Stimulated activated CD4-positive, alpha-beta T cell treated with anti-CD3 and anti-CD28 coated beads, Interleukin-2, amount 100 ng/mL, for 48 hours (primary cell): ENCODE measurements at places on chromosomes 6 and 20.
A peak's percentile ranks its signal among the peaks of the same experiment; 100 is the strongest.

GRCh38 chr20:49505518-49505917 lies 23.1 kb upstream of the KCNB1 start:
- DNase-seq = no peak

GRCh38 chr6:123527406-123527805 lies 109.3 kb downstream of the TRDN start:
- no peak for DNase-seq

DNA sequence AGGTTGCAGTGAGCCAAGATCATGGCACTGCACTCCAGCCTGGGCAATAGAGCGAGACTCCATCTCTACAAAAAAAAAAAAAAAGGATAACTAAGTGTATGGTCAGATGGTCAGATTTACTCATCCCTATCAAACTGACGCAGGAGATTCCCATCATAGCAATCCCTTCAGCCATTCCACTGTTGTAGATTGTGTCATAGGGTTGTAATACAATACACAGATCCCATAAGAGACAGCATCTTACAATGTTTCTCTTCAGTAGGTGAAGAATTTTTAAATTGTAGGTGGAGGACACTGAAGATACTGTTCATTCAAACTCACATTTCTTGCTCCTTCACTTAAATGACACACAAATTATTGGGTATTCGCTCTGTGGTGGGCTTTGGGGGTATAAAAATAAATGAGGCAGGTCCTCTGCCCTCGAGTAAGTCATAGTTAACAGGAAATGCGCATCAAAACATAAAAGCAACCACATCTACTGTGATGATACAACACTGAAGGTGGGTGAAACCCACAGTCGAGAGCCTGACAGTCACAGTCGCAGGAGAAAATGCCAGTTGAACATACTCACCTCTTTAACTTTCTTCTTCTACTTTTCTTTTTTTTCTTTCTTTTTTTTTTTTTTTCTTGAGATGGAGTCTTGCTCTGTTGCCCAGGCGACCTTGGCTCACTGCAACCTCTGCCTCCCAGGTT lies 205.5 kb downstream of the ZNF217 start:
- no peak for DNase-seq

- DNase-seq = no peak
Observed at GRCh38 chr20:36466089-36466488, 75.2 kb upstream of the MYL9 start.

DNA sequence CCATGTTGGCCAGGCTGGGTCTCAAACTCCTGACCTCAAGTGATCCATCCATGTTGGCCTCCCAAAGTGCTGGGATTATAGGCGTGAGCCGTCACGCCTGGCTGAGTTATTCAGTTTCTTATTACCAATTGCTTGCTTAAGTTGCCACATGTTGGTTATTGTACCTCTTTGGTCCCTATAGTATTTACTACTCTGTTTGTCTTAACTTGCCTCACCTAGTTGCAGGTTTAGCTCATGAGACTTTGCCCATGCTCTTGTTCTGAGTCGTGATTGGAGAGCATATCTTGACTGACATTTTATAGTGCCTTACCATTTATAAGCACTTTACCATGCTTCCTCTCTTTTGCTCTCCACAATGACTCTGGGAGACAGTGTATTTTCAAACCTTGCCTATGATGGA lies 134.2 kb upstream of the HDGFL1 start:
- no peak for DNase-seq

DNA sequence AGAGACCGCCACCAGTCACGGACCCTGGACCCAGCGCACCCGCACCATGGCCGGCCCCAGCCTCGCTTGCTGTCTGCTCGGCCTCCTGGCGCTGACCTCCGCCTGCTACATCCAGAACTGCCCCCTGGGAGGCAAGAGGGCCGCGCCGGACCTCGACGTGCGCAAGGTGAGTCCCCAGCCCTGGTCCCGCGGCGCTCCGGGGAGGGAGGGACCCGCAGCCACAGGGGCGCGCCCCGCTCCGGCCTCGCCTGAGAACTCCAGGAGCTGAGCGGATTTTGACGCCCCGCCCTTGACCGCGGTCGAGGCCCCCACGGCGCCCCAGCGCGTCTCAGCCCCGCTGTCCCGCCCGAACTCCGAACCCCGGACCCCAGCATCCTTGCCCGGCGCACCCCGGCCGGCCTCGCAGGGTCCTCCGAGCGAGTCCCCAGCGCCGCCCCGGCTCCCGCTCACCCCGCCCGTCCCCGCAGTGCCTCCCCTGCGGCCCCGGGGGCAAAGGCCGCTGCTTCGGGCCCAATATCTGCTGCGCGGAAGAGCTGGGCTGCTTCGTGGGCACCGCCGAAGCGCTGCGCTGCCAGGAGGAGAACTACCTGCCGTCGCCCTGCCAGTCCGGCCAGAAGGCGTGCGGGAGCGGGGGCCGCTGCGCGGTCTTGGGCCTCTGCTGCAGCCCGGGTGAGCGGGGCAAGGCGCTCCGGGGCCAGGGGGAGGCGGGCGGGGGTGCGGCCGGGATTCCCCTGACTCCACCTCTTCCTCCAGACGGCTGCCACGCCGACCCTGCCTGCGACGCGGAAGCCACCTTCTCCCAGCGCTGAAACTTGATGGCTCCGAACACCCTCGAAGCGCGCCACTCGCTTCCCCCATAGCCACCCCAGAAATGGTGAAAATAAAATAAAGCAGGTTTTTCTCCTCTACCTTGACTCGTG lies at the start of gene OXT:
Gene OXT (plus strand): TSS at position 11 of the 920 bp plus-strand sequence. CDS start 36 bp downstream, at position 47.
- peak; percentile 54 for DNase-seq

- no peak for DNase-seq
Observed at GRCh38 chr6:34339432-34339831, 53.0 kb downstream of the NUDT3 start.

GRCh38 chr6:49027644-49028043 lies 435.4 kb downstream of the MMUT start:
- DNase-seq = no peak

DNA sequence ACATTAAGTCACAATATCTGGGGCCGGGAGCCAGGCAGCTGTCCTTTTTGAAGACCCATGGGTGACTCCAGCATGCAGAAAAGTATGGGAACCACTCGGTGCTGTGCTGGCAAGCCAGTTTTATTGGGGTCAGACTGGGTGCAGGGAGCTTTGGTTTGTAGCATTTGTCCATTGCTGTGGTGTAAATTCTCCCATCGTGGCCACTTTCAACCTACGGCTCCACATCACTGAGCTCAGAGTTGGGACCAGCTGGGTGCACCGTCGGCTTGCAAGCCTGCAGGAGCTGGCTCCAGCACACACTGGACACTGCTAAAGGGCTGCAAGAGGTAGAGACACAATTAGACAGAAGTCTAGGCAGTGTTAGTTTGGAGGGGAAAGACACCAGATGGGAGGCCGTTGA lies 66.9 kb downstream of the SYNJ2 start:
- DNase-seq = no peak

- peak; percentile 34 for DNase-seq
Observed at GRCh38 chr6:46220352-46221221, 49.8 kb upstream of the ENPP5 start.

GRCh38 chr6:30814146-30815040 lies 69.9 kb upstream of the DDR1 start:
- peak; percentile 56 for DNase-seq

- DNase-seq = no peak
Observed at GRCh38 chr20:52830598-52830997, 141.6 kb upstream of the TSHZ2 start.
